Dermis blood vessel endothelial cell (primary cell): ENCODE measurements at places on chromosomes 1 and 21.

DNA sequence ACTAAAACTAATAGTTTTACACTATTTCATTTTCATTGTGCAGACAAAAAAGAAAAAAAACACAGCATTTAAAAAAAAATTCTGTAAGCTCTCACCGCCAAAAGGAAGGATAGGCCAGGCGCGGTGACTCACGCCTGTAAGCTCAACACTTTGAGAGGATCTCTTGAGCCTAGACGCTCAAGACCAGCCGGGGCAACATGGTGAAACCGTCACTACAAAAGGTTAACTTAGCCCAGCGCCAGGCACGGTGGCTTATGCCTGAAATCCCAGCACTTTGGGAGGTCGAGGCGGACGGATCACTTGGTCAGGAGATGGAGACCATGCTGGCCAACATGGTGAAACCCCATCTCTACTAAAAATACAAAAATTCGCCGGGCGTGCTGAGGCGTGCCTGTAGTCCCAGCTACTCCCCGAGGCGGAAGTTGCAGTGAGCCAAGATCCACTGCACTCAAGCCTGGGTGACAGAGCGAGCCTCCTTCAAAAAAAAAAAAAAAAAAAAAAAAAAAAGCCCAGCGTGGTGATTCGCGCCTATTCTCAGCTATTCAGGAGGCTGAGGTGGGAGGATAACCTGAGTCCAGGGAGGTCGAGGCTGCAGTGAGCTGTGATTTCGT lies 14.3 kb upstream of the SPEN start:
- DNase-seq = peak; percentile 25

DNA sequence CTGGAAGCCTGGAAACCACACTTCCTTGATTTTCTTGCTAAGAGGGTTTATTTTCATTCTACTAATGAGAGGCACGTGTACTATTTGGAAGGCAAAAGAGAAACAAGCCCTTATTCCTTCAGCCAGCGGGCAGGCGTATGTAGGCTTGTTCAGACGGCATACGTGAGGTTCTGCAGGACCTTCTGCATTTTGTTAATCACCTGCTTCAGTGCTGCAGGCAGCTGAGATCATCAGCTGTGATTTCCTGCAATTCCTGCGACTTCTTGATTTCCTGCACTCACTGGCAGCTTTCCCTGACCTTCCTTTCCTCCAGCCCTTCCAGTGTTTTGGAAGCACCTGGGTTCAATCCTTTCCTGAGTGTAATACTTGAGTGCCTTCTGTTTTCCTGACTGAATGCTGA lies 43.4 kb downstream of the TSNAX start:
- peak; percentile 98 for DNase-seq

DNA sequence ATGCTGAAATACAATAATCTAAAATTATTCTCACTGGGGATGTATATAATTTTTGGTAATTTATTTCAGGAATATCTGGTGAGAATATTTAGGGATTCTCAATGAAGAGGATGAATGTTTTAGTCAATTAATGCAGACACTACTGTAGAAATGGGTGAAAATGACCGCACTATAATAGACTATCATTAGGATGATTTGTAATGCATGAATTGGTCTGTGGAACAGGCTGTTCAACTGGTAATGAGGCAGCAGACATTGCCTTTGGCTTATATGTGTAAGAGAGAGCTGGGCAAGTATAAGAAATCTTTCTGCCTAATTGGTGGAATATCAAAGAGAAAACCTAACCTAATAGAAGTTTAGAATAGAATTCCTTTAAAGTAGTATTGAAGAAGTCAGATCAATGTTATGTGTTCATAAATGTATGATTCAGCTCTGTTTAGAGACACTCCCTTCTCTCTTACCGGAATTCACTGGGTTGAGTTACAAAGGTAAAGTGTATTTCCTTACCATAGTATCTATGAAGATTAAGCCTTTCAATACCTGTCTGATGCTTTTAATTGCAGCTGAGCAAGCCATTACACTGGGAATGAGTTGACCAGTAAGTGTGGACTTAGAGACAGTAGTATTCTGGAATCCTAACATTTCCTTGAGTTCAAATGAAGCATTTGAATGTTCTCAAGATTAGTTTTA lies 274.5 kb downstream of the S1PR1 start:
- DNase-seq = no peak

- DNase-seq = no peak
Measured at GRCh38 chr1:181430015-181430885, 53.1 kb upstream of the CACNA1E start.

- no peak for DNase-seq
Measured at GRCh38 chr1:113369699-113370098, 20.6 kb upstream of the MAGI3 start.

GRCh38 chr1:111570781-111571181 lies 48.8 kb upstream of the RAP1A start:
- DNase-seq = peak; percentile 27

DNA sequence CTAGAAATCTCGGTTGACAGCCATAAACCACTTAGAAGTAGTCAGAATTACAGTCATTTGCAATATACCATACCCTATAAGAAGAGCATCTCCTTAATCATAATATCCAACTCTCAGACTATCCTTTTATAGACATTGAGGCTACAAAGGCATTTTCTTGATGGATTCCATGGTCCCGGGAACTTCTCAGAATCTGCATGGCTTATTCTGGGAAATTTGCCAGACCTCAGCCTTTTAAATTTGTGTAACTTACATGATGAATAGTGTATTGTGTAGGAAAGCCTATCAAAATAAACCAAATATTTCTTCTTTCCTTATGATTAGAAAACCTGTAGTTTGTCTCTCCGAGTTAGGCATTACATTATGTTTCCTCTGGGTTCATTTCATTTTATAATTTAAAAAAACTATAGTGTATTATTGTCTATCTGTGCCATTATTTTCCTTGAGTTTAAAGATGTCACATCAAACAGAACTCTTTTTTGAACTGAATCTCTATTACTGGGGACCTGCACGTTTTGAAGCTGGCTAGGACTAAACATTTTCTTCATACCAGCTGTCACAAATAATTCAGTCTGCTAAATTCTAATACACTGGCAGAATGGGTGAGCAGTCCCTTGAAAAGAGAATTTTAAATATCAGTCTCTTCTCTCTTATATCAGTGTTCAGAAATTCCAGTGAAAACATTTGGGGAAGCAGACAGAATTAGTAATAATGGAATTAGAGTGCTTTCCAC lies 102.9 kb downstream of the GABPA start:
- DNase-seq = peak; percentile 34

DNA sequence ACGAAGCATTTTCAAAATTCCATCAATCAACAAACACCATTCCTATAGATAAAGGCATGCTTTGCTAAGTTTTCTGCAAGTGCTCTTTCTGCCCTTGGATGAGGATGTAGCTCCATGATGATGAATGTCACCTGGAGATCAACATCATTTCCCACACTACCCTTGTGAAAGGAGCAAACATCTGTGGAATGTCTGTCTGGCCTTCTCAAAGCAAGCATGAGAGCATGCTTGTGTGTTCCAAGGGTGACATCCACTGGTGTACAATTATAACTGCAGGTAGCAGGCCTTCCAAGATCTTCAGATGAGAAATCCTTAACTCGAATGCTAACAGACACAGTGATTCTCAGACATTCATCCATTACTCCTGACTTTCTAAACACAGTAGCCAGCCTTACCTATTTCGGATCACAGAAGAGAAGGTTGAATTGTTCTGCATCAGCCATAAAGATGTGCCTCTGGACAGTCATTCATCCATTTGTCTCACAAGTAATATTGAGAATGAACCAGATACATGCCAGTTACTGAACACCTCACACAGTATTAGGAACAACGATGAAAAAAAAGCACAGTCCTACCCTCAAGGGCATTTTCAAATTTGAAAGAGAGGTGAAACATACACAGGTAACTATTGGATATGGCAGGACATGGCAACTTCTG lies 162.4 kb downstream of the TPR start:
- peak; percentile 93 for DNase-seq

GRCh38 chr1:30632481-30632880 lies 90.9 kb downstream of the MATN1 start:
- no peak for DNase-seq

- DNase-seq = no peak
Measured at GRCh38 chr1:19680644-19681043, 16.0 kb downstream of the HTR6 start.

- no peak for DNase-seq
Measured at GRCh38 chr1:205449750-205450443, 5.9 kb downstream of the BLACAT1 start.

DNA sequence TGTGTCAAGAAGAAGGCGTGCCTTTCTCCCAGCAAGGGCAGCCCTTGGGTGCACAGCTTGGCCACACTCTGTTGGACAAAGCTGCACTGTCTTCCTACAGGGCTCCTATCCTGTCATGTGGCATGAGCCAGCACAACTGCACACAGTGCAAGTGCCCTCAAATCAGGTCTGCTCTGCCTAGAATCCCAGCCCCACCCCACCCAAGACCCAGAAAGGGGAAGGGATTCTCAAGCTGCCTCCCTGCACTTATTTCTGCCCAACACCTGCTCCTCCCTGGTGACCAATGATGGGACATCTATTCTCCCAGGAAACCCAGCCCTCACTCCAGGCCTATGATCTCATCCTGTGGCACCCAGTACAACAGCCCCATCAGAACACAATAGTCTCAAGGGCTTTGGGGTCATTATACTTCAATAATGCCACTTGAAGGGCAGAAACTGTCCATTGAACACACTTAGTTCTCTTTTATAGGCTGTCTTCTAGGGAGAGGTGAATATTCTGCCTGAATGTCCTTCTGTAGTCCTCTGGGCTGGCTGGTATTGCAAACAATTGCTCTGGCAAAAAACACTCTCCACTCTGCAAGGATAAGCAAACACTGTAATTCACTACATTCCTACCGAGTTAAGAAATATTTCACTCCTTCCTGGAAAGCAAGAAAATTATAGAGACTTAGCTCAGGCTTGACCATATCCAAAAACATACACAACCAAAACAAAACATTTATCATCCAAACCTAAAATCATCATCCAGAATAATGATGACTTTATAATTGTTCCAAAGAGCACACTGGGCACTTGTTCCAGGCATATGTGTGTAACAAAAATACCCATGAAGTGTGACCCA lies 43.1 kb upstream of the IGSF3 start:
- DNase-seq = no peak

GRCh38 chr1:87598429-87598828 lies 269.7 kb downstream of the LMO4 start:
- no peak for DNase-seq

DNA sequence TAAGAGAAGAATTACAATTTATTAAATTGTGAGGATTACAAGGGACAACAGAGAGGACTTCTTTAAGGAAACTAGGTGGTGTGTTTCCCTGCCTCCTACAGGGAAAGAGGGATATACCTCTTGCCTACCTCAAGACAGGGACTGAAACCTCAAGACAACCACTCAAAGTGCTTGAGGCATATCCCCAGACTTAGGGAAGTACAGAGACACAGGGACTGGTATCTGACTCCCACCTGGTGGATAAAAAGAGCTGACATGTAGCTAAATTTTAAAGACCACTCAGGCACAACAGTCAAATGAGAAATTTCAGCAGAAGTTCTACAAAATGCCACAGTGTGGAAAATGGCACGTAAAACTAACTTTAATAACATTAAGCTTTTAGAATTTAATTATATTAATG lies 21.3 kb downstream of the DENND2C start:
- DNase-seq = no peak

DNA sequence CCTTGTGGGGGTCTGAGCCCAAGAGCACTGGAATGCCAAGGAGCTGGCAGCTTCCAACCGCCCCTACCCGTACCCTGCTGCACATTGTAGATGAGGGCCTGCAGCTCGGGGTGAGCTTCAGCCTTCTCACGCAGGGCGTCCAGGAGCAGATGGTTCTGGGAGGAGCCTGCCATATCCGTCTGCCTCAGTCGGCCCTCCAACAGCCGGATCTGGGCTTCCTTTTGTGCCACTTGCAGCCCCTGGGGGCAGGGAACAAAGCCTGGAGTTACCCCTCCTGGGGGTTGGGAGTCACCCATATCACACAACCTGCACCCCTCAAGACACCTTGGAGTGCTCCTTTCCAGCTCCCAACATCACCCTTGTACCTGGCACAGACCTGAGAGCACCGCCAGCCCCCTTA lies 34.8 kb downstream of the KIF21B start:
- DNase-seq = no peak

DNA sequence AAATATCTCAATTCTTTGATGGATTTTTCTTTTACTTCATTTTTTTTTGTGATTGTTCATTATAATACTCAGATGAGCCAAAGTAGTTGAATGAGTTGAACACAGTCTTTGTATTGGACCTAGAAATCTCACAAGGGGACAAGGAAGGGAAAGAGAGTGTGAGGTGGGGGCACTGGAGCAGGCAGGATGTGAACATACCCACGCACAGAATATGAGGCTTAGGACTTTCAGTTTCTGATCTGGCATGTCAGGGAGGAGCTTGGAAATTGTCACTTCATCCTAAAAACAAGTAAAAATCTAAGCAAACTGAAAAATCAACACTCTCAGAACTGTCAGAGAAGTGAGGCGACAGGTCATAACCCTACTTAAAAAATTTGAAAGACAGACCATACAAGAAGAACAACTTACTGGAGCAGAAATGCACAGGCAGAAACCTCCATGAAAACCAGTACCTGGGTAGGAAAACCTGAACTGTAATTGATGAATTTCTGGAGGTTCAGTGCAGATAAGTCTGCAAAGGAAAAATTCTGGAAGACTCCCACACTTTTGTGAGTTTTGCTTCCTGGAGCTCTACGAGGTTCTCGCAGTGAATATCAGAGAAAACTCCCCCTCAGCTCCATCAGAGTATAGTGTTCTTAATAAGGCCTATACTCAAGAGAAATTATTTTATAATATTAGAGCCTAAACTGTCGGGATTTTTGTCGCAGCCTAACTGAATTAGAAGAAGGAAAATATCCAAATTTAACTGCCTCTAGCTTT lies 3.6 kb upstream of the PTGS2 start:
- DNase-seq = no peak

DNA sequence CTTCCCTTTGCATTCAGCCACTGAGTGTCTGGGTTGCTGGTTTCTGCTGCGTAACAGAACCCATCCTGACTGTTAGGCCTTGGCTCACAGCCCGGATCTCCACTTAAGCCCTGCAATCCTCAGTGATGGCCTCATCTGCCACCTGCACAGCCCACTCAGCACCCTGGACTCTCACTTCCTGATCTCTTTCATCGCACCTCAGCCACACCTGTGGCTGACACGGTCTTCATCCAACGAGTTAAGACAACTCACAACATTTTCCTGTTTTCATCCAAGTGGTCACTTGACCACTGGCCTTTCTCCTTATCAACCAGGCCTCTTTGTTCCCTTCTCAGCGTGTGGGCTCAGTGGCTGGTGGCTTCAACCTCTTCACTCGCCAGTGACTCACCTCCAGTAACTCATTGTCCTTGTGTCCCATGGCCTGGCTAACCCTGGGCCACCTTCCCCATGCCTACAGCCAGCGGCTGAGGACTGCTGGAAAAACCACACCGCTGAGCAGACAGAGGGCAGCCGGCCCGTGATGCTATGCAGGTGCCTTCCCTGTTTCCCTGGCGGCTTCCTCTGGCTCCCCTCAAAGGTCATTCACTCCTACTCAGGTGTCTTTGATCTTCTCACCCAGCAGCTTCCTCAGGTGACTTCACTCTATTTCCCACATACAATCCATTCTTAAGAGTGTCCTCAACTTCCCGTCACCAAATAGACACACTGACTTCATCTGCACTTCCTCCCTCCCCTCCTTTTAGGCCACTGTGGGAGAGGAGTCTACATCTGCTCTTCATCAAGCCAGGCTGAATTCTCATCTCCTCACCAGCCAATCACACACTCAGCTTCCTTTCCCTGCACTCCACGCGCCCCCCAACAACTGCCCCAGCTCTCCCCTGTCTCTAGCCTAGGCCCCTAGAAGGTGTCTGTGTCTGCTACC lies 19.9 kb upstream of the EDN2 start:
- DNase-seq = peak; percentile 47

GRCh38 chr1:19006000-19006399 lies 49.5 kb upstream of the IFFO2 start:
- DNase-seq = no peak

- no peak for DNase-seq
Measured at GRCh38 chr1:166905136-166905535, 29.1 kb upstream of the TADA1 start.
